ENCODE measurements at places on chromosomes 6 and 20.
A peak's percentile ranks its signal among the peaks of the same experiment; 100 is the strongest.

DNA sequence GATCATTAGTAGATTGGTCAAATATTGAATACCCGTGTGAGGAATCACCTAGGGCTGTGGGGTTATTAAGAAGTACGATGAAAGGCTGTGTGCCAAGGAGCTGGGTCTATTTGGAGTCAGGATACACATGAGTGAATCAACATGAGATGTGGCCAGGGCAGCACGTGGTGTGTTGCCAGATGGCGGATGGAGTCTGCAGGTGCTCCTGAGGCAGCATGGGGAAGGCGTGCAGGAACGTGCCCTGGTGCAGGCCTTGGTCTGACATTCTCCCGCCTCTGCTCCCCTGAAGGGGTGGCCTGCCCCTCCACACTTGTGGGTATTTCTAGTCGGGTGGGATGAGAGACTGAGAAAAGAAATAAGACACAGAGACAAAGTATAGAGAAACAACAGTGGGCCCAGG lies 39.0 kb upstream of the SLC22A1 start:
- DNase-seq, result no peak

GRCh38 chr6:138593124-138593877 lies 94.0 kb upstream of the NHSL1 start:
- DNase-seq, result peak; percentile 46

DNA sequence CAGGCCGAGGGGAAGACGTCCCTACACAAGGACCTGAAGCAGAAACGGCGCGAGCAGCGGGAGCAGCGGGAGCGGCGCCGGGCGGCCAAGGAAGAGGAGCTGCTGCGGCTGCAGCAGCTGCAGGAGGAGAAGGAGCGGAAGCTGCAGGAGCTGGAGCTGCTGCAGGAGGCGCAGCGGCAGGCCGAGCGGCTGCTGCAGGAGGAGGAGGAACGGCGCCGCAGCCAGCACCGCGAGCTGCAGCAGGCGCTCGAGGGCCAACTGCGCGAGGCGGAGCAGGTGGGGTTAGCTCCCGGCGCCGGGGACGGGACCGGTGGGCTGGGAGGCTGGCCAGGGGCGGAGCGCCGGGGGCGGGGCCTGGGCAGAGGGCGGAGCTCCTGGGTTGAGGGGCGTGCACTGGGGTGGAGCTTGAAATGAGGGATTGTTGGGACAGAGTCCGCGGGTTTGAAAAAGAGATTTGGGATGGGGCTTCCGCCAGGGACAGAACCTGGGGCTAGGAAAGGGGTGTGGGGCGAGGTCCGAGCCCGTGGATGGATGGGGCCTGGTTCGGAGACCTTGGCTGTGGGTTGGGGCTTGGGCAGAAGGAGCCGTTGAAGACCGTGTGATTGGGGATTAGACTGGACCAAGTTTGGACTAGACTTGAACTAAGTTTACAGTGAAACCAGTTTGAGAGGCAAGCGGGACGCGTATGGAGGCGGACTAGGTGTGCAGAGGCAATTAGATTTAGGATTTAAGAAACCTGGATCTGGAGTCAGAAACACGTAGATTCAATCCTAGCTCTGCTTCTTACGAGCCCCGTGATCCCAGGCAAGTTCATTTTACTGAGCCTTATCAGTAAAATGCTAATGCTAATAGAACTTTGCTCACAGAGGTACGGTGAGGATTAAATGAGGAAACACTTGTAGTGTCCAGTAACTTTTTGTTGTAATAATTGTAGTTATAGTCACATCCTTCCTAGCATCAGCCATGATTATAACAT lies 20.9 kb downstream of the DEF6 start:
- peak; percentile 93 for DNase-seq

- DNase-seq, result no peak
Observed at GRCh38 chr20:35788796-35789195, 17.0 kb downstream of the PHF20 start.

DNA sequence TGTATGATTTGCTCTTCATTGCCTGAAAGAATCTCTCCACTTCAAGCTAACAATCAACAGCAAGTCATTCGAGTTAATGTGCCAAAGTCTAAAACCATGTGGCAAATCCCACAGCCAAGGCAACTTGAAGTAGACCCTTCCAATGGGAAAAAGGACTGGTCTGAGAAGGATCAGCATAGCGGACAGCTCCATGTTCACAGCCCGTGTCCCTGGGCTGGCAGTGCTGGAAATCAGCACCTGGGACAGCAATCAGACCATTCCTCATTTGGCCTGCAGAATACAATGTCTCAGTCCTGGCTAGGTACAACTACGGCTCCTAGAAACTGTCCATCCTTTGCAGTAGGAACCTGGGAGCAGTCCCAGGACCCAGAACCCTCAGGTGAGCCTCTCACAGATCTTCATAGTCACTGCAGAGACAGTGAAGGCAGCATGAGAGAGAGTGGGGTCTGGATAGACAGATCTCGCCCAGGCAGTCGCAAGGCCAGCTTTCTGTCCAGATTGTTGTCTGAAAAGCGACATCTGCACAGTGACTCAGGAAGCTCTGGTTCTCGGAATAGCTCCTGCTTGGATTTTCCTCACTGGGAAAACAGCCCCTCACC lies 1.1 kb downstream of the GJA10 start:
- peak; percentile 36 for DNase-seq

DNA sequence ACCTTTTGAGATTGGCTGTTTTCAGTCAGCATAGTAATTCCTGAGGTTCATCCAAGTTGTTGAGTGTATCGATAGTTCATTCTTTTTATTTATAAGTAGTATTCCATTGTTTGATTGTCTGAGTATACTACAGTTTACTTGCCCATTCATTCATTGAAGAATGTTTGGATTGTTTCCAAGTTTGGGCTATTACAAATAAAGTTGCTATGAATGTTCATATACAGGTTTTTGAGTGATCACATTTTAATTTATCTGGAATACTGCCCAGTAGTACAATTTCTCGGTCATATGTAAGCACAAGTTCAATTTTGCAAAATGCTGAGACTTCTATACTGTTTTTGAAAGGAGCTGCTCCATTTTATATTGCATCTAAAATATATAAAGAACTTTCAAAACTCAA lies 14.2 kb upstream of the EPHA7 start:
- no peak for DNase-seq

DNA sequence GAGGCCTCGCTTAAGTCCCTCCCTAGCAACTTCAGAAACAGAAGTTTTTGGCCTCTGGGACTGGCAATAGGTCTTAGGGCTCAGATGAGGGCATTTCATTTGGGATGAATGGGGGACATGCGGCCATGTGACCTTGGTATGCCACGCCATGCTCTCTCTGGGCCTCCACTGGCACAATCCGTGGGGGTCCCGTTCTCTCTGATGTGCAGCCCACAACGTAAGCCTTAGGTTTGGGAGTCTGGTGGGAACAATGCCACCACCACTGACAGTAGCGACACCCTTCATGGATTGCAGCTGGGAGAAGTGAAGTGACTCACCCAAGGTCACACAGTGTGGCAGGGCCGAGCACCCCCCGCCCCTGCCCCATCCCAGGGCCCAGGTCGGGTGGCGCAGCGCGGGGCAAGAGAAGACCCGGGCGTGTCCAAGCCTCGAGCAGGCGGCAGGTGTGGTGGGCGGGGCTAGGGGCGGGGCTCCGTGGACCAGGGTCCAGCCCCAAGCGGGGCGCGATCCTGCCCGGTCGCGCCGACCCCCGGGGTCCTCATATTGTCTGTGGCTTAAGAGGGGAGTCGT lies 864 bp upstream of the CEBPB start:
- DNase-seq, result no peak

- no peak for DNase-seq
Observed at GRCh38 chr6:162306616-162307015, 420.9 kb downstream of the PRKN start.

- no peak for DNase-seq
Observed at GRCh38 chr20:47232518-47232917, 124.0 kb downstream of the ZMYND8 start.

- no peak for DNase-seq
Observed at GRCh38 chr6:149913085-149913484, 9.8 kb downstream of the RAET1G start.

- DNase-seq, result no peak
Observed at GRCh38 chr6:65436281-65436680, 270.7 kb downstream of the EYS start.

DNA sequence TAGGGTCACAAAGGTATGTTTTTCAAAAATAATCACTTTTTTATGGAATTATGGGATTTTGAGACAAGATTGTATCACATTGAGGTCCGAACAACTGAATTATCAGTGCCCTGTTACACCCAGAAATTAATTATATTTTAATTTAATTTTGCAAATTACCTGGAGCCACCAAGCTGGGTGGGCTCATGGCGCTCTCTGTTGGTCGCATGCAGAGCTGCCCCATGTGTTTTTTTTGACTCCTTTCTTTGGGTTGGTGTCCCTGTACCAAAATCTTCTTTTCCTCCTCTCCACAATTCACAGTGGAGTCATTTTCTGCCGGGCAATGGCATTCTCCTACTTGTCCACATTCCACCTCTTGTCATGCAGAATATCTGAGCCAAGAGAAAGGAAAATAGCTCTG lies 38.9 kb upstream of the FRMD1 start:
- no peak for DNase-seq

DNA sequence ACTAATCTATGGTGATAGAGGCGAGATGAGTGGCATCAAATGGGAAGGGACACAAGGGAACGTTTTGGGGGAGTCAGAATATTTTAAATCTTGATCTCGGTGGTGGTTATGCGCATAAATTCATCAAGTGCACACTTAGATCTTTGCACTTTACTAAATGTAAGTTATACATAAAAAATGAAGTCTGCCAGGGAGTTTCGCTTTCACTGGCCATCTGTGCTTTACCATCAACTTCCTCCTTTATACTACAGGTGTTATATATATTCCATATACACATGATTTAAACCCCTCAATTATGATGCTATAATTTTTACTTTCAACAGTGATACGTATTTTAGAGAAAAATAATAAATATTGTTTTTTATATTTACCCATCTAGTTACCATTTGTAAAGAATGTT lies 97.6 kb upstream of the AKIRIN2 start:
- DNase-seq, result no peak

DNA sequence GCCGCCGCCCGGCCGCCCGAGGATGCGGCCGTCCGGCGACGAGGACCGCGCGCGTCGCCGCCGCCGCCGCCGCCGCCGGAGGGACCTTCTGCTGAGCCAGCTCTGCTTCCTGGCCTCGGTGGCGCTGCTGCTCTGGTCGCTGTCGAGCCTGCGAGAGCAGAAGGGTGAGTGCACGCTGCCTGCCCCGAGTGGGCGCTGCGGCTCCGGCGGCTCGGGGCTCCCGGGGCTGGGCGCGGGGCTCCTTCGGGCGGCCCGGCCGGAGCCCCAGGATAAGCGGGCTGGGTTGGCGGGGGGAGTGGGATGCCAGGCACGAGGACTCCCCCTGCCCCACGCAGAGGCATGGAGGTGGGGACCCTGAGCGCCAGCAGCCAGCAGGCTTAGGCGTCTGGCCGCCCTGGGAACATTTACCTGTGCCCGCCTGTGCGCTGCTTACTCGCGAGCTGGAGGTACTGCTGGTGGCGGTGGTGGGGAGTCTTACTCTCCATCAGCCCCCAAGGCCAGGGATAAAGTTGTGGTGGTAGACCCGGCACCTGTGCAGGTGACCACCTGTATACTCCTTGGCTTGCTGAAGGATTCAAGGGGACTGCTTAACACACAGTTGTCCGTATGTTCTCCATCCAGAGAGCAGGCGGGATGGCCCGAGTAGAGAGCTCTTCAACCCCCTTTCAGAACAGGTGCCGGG lies 520 bp downstream of the SLC24A3 start:
- peak; percentile 66 for DNase-seq

DNA sequence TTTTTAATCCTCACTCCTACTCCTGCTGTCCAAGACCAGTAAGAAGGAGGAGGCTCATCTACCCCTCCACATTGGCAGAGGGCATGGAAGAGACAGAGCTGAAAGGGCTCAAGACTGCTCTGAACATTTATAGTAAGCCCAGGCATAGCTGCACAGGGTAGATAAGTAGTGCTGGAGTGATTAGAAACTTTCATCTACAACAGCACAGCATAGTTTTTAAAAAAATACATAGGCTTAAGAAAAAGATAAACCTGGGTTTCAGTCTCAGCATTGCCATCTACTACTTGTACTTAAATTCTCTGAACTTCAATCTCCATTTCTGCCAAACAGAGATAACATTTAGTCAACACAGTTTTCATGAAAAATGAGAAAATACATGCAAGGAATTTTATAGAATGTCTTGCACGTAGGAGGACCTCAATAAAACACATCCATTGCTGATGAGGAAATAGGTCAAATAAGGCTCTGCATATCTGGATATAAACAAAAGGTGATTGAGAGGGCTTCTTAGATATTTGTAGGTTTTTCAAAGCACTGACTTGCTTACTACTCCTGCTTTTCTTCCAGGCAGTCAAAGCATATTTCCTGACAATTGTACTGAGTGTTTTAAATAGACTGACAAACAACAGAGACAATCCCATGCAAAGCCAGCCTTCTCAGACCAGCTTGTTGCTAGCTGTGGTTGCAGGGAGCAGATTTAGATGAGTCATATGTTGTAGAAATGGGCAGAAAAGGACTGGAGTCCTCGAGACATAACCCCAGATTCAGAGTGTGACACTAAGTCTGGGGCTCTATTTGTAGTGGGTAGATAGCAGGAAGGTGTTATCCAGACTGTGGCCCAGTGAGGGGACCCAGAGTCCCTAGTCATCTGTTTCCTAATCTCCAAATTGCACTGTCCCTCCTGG lies 107.4 kb upstream of the TAB2 start:
- no peak for DNase-seq

GRCh38 chr6:155125906-155126305 lies 130.8 kb downstream of the TIAM2 start:
- no peak for DNase-seq

DNA sequence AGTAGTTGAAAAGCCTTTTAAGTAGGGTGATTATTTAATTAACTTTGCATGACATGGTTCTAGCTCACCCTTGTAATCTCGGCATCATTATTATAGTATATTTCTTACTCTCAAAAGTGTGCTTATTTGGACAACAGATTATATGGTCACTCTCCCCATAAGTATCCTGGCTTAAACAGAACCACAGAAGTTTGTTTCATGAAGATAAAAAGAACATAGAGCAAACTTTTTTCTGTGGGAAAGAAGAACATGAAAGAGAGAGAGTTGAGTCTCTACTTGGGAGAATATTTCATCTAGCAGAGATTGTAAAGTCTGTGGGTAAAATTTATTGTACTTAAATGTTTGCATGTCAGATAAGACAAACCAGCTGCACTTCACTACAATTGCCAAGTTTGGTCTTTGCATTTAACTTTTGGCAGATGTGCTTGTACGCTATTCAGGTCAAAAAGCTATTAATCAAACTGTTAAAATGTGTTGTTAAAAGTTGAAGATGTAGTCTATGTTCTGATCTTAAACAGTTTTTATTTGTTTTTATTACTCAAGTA lies 33.4 kb upstream of the PRIM2 start:
- no peak for DNase-seq

DNA sequence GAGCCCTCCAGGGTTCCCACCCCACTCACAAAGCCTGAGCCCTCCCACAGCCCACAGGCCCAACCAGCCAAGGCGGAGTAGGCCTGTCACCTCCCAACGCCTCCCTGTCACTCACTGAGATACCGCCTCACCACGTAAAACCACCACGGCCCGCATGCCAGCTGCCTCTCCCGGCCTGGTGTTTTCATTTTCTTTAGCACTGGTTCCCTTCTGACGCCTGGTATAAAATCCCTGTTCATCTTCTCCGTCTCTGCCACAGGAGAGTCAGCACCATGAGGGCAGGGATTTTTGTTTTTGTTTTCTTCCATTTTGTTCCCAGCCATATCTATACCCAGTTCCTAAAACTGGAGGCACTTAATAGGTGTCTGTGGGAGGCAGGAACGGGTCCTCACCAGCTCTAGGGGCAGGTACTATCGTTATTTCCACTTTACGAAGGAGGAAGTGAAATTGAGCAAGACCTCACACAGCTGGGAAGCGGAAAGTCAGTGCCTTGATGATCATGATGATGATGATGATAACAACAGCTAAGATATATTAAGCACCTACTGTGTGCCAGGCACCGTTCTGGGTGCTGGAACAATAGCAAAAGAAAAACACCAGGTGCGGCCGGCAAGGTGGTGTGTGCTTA lies 58.6 kb downstream of the SNAI1 start:
- no peak for DNase-seq
